ENCODE measurements at places on chromosomes 12 and 14. TPM values are rescaled to one million over a fixed set of nuclear protein-coding genes. Genes with fewer than 3 reads are reported as not detected.

TMTC2 gene
- 60.9 TPM for total RNA-seq

CABP1 gene
- 0.62 TPM for total RNA-seq

NKX2-1 gene
- not detected for total RNA-seq

DNAJC22 gene
- 1.7 TPM for total RNA-seq

PYGL gene
- 324 TPM for total RNA-seq
